SW 1271 (cell line): ENCODE measurements at places on chromosomes 6 and 20.

- no peak for DNase-seq
Observed at GRCh38 chr6:35922139-35922554, 1.2 kb upstream of the SRPK1 start.

- DNase-seq, result no peak
Observed at GRCh38 chr6:89637960-89638319, 607 bp downstream of the LYRM2 start.

- no peak for DNase-seq
Observed at GRCh38 chr6:37822851-37823682, 3.5 kb downstream of the ZFAND3 start.

DNA sequence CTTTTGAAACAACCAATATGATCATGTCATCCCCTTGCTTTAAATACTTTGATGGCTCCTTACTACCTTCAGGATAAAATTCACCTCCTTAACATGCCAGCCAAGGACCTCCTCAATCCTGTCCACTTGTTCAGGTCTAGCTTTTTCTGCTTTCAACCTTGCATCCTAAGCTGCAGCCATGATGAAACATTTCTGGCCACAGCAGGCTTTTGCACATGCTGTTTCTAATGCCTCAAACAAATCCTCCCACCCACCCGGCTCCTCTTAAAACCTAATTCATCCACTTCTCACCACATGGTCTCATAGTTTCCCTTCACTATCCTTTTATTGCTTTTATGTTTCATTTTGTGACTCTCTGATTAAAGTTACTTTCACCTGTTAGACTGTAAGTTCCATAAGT, 124.6 kb downstream of the MYB start:
- no peak for DNase-seq

GRCh38 chr6:43733471-43734293, 36.3 kb upstream of the VEGFA start:
- no peak for DNase-seq

DNA sequence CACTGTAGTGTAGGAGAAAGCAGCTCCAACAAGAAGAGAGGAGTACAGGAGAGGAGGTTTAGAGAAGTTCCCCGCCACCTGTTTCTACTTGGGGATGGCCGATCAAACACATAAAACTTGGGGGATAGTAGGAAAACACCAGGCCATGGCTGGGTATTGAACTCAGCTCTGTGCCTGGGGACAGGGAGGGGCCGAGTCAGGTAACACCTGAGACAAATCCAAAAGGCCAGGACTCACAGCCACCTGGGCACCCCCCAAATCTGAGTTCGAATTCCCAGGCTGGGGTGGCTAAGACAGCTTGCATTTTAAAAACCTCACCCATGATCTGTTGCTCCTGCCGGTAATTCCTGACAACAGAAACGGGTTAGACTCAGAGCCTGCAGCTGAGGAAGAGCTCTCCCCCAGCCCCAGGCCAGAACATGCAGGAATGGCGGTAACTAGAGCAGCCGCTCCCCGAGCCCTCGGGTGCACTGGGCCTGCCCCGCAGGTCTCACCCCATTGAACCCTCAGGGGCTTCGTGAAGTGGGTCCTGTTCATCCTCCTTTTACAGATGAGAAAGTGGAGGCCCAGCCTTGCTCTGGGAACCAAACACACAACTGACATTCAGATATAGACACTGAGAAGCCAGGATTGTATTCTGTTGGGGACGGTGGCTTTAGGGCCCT, 61.0 kb downstream of the TCP11 start:
- DNase-seq, result no peak
